Activated CD8-positive, alpha-beta memory T cell treated with anti-CD3 and anti-CD28 coated beads, Interleukin-2, amount 50 U/mL, for 4 hours (primary cell): ENCODE measurements at places on chromosomes 12 and 14.

DNA sequence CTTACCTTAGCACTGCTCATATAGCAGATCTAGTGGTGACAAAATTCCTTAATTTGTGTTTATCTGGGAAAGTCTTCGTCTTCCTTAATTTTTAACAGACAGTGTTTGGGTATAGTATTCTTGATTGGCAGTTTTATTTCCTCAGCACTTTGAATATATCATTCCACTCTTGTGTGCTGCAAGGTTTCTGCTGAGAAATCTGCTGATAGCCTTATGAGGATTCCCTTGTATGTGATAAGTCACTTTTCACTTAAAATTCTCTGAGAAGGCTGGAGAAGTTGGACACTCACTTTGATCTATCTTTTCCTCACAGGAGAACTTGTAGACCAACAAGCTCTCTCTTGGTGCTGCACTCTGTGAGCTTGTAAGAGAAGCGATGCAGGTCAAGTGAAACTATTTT lies 306.1 kb upstream of the RTL1 start:
- DNase-seq, result no peak

- DNase-seq, result peak; percentile 28
Measured at GRCh38 chr12:28191051-28192048, 1.1 kb downstream of the CCDC91 start.

DNA sequence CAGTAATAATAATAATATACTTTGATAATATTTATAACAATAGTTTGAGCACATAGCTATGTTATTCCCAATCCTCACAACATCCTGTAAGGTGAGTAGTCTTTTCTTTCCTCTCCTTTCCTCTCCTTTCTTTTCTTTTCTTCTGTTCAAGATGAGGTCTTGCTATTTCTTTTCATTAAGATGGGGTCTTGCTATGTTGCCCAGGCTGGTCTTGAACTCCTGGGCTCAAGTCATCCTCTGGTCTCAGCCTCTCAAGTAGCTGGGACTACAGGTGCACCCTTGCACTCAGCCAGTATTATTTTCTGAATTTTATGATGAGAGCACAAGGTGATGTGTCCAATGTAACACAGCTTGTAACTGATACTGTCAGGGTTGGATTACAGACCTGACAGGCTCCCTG lies 134.6 kb downstream of the OTOGL start:
- no peak for DNase-seq

DNA sequence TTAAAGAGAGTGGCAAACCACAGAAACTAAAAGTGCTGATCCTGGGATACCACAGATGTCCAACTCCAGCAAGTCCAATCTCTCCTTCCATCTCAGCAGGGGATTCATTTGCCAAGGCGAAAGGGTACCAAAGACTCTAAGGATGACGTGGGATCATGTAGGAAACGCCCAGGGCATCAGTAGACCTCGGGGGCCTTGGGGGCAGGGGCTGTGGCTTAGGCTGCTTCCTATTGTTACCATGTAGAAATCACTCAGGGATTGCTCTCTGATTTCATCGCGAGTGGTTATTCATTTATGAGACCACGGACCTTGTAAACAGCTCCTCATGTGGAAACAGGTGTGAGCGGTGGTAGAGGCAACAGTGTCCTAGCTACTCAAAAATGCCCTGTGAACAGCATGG lies 149.3 kb upstream of the FKBP4 start:
- DNase-seq, result no peak

GRCh38 chr12:132550014-132550802 lies 60.2 kb downstream of the LRCOL1 start:
- no peak for DNase-seq

DNA sequence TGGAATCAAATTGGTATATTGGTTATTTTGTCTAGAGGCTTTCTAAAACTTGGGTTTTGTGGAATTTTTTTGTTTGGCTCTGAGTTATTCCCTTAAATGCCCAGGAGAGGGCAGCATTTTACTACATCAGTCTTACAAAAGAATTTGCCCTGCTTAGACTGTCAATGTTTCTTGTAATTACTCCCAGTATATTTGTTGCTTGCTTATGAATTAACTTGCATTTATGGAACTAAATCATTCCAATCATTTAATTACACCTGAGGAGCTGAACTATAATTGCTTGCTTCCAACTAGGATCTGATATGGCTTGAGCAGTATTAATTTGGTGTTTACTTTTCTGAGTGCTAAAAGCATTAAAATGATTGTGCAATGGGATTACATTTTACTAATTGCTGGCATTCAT lies 48.7 kb downstream of the MIPOL1 start:
- DNase-seq, result no peak

GRCh38 chr12:65667932-65668331 lies 156.4 kb upstream of the HMGA2 start:
- no peak for DNase-seq

DNA sequence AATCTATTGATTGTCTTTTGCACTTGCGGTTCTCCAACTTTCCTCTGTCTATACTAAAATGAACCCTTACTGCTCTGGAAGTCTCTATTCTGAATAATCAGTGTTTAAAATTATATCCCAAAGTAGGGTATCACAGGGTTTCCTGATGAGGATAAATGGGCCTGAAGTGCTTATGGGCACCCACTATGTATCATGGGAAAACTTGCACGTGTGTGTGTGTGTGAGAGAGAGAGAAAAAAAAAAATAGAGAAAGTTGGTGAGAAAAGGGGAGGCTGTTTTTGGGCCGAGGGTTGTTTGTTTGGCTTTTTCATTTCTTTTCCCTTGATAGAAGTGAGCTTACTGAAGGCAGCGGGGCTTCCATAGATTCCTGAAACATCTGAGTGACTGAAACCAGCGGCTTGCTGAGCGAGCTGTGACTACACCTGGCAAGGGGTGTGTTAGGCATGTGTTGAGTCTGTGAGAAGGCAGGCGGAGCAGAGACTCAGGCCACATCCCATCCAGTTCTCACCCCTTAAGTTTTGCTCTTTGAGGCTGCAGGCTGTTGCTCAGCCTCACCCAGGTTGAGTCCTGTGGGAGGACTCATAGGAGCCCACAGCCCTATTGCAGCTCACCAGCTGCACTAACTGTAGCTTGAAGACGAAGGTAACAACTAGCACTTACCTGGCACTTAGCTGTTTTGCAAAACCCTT lies 17.2 kb downstream of the PPFIBP1 start:
- no peak for DNase-seq

DNA sequence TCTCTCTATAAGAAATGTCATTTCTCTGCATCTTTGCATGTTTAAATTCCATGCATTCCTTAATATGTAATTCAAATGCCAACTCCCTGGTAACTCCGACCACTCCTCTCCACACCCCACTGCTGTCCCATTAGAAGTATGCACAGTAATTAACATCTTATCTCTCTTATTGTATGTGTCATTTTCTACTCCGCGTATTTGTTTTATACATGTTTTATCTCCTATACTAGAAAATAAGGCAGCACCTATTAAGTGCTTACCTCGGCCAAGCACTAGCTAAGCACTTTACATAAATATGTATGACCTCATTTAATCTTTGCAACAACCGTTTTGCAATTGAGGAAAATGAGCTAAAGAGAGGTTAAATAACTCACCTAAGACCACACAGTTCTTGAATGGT lies 469.8 kb downstream of the BCAT1 start:
- DNase-seq, result no peak

- no peak for DNase-seq
Measured at GRCh38 chr12:73125148-73125547, 853.0 kb downstream of the TRHDE start.

DNA sequence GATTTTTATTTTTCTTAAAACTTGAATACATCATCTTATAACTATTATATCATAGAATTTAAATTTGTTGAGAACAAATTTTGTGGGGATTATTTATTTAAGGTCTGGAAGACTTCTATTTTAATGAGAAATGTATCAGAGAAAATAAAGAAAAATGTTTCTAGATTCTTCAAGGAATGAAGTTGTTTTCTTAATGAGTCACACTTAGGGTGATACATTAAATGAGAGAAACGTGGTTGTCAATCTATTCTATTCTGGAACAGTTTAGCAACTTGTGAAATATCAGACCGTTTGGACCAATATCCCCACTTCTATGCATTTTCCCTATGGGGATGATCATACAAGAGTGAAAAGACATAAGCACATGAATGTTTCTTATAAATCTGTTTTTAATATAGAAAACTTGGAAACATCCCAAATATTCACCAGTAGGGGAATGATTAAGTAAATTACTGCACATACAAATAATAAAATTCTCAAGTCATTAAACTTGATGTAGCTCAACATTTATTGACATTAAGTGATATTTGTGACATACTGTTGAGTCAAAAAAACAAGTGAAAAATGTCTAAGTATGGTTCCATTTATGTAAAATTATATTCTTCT lies 88.5 kb downstream of the E2F7 start:
- no peak for DNase-seq

DNA sequence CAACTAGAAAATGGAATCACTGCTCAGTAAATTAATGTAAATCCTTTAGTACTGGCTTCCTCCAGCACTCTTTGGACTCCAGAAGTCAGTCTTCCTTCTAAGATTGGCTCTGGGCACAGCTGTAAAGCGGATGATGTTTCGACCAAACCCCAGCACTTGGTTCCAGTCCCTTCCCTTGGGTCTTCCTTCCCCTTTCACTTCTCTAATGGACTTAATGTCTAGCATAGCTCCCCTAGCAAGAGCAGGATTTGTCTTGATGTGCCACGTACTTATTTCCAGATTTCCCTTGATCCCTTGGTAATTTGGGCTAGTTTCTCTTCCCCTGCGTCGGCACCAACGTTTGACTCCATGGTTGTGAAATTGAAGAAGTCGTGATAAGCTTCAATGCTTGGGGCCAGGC lies 28.3 kb downstream of the C12orf75 start:
- DNase-seq, result no peak

DNA sequence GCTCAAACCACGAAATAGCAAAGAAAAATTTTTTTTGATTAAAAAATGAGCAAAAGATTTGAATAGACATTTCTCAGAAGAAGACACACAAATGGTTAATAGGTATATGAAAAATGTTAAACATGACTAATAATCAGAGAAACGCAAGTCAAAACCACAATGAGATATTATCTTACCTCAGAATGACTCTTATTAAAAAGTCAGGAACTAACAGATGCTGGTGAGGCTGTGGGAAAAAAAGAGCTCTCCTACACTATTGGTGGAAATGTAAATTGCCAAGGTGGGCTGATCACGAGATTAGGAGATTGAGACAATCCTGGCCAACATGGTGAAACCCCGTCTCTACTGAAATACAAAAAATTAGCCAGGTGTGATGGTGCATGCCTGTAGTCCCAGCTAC lies 315.5 kb upstream of the FLRT2 start:
- no peak for DNase-seq

GRCh38 chr14:72957213-72957612 lies 30.9 kb downstream of the DCAF4 start:
- DNase-seq, result no peak

DNA sequence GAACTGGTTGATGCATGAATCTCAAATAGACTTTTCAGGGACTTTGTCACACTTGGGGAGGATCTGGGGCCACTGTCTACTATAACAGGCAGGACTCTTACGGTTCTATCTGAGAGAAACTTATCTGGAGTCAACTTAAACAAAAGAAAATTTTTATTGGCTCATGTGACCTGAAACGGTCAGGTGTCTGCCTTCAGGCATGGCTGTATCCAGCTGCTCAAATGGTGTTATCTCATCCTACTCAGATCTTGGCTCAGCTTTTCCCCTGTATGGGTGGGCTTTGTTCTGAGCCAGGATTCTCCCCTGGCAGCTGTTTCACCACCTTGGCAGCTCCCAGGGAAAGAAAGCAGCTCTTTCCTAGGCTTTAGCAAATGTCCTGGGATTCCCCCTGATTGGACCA lies 183.2 kb upstream of the MYL2 start:
- no peak for DNase-seq

GRCh38 chr14:89447182-89447944 lies 30.3 kb upstream of the FOXN3 start:
- DNase-seq, result no peak

- no peak for DNase-seq
Measured at GRCh38 chr14:101072070-101072469, 168.5 kb upstream of the RTL1 start.

DNA sequence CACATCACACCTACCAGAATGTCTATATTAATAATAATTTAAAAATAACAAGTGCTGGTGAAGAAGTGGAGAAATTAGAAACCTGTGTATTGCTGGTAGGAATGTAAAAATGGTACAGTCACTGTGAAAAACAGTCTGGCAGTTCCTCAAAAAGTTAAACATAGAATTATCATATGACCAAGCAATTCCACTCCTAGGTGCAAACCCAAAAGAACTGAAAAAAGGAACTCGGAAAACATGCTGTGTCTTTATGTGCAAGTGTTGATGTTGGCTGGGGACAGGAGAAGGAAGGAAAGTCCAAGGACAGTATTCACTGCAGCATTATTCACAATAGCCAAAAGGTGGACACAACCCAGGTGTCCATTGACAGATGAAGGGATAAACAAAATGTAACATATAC lies 146.5 kb downstream of the TTC7B start:
- no peak for DNase-seq

DNA sequence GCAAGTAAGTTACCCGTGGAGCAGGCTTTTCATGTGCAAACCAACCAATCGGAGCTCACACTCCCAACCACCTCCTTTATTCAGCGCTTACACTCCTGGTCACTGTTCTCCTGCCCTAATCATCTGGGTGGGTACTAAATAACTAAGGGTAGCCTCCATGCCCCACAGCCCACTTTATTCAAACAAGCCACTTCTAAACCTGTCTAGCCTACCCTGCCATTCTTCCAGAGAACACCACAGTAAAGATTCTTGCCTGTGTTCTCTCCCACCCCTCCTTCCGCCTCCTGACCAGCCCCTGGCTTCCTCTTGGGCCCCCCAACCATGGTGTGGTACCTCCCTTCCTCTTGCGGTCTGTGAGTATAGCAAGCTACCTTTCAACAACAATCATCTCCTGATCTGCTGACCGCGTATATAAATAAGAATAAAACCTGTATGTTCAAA lies 581.9 kb downstream of the VRK1 start:
- DNase-seq, result peak; percentile 29

GRCh38 chr12:79371226-79371625 lies 319.5 kb downstream of the PAWR start:
- DNase-seq, result no peak

DNA sequence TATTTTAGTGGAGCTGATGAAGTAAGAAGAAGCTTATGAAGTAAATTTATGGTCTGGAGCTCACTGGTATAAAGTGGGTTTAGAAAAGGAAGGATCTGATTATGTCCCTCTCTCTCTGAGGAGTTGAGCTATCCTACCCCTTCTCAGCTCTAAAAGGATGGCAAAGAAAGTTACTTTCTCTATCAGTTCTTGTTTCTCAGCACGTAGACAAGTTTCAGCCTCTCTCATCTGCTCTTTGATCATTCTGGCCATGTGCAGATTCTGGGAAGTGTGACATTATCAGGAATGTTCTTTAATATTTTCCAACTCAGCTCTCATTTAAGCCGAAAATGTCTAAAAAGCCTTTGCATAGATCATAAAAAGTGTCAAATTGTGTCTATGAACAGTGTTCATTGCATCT lies 5.8 kb upstream of the EGLN3 start:
- DNase-seq, result no peak

DNA sequence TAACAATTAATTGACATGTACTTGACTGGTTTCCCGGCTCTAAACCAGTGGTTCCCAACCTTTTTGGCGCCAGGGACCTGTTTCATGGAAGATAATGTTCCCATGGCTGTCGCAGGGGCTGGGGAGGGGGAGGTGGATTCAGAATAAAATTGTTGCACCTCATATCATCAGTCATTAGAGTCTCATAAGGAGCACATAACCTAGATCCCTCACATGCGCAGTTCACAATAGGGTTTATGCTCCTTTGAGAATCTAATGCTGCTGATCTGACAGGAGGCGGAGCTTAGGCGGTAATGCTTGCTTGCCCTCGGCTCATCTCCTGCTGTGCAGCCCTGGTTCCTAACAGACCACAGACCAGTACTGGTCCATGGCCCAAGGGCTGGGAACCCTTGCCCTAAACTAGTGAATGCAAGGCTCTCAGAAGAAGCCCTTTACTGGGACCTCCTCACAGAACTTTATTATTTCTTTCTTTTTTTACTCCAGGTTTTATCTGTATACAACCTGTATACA lies 86.4 kb upstream of the SINHCAF start:
- no peak for DNase-seq
